Ascending aorta (tissue), 2 donors: ENCODE measurements at places on chromosomes 4 and X.

- no peaks in the 10 kb centered on the region for H3K4me1 ChIP-seq
- no peak overlapping the region for H3K27ac ChIP-seq
- H3K36me3 ChIP-seq: no peaks in the 10 kb centered on the region
Observed at GRCh38 chr4:25883565-25883964, 20.8 kb upstream of the SEL1L3 start.

DNA sequence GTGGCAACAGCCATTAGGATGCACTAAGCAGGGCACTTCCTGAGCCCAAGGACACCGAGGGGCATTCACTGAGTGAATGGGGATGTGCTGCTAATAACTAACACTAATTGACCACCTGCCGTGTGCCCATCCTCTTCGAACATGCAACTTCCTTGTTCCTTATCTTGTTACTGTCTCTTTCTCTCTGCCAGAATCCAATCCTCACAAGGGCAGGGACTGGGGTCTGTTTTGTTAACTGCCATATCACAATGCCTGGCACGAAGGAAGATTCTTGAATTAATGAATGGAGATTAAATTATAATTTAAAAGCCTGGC, 1.3 kb downstream of the ERAS start:
- no peak overlapping the region for H3K27ac ChIP-seq
- H3K4me3 ChIP-seq: no peak overlapping the region
- DNase-seq: no peak
- peaks cover 3% of the 10 kb centered on the region for H3K36me3 ChIP-seq
- H3K4me1 ChIP-seq: no peaks in the 10 kb centered on the region

DNA sequence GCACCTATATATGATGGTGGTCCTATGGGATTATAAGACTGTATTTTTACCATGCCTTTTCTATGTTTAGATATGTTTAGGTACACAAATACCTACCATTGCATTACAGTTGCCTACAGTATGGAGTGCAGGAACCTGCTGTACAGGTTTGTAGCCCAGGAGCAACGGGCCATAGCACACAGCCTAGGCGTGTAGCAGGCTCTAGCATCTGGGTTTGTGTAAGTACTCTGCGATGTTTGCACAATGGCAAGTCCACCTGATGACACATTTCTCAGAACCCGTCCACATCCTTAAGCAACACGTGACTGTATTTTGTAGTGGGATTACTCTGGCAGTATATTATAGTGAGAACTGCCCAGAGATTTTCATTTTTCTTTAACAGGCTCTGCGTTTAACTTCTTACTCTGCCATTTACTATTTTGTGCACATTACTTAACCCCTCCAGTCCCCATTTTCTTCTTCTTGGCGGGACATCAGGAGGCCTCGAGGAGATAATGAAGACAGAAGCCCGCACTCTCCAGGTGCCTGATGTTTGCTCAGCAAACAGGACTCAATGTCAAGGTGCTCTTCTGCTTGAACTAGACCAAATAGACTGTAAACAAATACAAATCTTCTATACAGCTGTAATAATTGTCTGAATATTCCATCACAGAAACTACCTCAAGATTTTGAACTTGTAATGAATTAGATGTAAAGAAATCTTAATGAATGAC, 102.0 kb upstream of the PDLIM3 start:
- H3K27ac ChIP-seq: no peak overlapping the region
- no peak for DNase-seq
- no peaks in the 10 kb centered on the region for H3K27me3 ChIP-seq
- no peaks in the 10 kb centered on the region for H3K4me1 ChIP-seq
- no peaks in the 10 kb centered on the region for H3K36me3 ChIP-seq

DNA sequence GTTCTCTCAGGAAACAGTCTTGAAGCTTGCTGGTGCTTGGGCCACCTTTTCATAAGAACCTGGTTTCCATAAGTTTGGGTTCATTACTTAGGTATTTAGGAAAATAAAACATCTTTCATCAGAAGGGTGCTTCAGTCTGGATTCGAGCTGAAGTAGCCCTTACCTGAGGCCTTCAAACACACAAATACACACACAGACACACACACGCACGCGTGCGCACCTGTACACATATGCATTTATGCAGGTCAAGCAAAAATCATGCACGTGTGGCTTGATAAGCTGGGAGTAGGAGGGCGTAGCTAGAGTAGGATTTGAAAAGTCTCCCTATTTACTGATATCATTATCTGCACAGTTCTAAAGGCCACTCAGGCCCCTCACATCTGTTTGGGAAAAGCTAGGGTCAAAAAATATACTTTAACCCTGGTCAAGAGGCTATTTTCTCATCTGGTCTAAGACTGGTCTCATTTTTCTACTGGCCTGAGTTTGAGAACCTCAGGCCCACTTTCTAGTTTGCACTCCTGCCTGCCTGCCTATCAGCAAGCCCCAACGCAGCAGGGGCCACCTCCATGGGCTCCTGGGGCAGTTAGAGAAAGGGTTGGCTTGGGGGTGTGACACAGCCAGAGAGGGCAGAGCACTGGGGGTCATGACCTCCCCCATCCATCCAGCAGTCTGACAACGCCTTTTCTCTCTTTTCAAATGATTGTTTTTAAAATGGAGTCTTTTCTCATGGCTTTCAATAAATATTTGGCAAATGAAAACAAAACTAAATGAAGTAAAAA, 64.3 kb downstream of the RASL11B start:
- H3K4me1 ChIP-seq: no peaks in the 10 kb centered on the region
- H3K36me3 ChIP-seq: no peaks in the 10 kb centered on the region
- H3K4me3 ChIP-seq: no peak overlapping the region

DNA sequence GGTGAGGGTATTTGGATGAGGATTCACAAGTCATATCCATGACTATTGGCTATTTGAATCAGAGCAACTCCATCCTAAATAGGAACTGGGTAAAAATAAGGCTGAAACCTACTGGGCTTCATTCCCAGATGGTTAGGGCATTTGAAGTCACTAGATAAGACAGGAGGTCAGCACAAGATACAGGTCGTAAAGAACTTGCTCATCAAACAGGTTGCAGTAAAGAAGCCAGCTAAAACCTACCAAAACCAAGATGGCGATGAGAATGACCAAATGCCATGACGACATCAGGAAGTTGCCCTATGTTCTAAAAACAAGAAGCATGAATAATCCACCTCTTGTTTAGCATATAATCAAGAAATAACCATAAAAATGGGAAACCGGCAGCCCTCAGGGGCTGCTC, 224.9 kb downstream of the PACRGL start:
- no peaks in the 10 kb centered on the region for H3K4me1 ChIP-seq
- no peak overlapping the region for H3K27ac ChIP-seq
- DNase-seq: no peak
- H3K27me3 ChIP-seq: no peaks in the 10 kb centered on the region
- H3K36me3 ChIP-seq: no peaks in the 10 kb centered on the region
- no peak overlapping the region for H3K4me3 ChIP-seq

DNA sequence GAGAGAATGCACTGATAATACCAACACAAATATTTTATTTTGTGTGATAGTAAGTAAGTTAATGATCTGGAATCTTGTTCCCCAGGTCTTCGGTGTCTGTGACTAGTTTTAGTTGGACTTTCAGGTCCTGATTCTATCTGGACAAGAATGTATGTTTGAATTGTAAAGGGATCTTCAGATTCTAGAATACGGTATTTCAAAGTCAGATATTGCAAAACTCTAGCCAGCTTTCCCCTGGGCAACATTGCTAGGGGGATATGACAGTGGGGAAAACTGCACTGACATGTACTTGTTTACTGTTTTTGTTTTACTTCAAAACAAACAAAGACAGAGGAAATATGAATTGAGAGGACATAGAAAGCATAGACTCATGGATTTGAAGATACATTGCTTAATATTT, 489.0 kb downstream of the FAM133A start:
- no peak overlapping the region for H3K27ac ChIP-seq
- H3K4me3 ChIP-seq: no peak overlapping the region
- no peaks in the 10 kb centered on the region for H3K4me1 ChIP-seq
- H3K27me3 ChIP-seq: no peaks in the 10 kb centered on the region
- H3K36me3 ChIP-seq: no peaks in the 10 kb centered on the region
- DNase-seq: no peak

DNA sequence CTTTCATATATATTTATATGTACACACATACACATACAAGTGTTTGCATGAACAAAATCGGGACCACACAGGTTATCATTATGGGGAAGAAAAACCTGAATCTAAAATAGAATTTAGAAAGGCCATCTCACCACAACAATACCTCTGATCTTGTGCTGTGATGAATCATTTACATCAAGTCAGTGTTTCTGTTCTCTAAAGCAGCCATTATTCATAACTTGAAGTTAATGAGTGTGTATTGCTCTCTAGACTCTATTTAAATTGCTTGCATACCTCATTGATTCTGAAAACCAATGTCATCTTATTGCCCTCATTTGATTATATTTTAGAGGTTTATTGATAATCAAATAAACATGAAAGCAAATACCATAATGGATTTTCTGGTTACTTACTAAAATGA, 71.6 kb downstream of the FAM114A1 start:
- peaks cover 54% of the 10 kb centered on the region for H3K36me3 ChIP-seq
- H3K4me3 ChIP-seq: no peak overlapping the region
- no peaks in the 10 kb centered on the region for H3K4me1 ChIP-seq
- H3K27ac ChIP-seq: no peak overlapping the region
- DNase-seq: no peak

- no peak overlapping the region for H3K27ac ChIP-seq
- no peak for DNase-seq
- H3K4me1 ChIP-seq: no peaks in the 10 kb centered on the region
- H3K27me3 ChIP-seq: no peaks in the 10 kb centered on the region
Observed at GRCh38 chr4:159677521-159677920, 574.6 kb downstream of the RAPGEF2 start.

DNA sequence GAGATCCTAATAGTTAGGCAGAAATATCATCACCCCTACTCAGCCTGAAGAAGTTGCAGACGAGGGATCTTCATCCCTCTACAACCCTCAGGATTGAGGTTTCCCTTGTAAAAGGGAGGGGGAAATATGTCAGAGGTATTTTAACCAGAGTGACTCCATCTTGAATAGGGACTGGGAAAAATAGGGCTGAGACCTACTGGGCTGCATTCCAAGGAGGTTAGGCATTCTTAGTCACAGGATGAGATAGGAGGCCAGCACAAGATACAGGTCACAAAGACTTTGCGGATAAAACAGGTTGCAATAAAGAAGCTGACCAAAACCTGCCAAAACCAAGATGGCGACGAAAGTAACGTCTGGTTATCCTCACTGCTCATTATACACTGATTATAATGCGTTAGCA, 17.5 kb downstream of the IL13RA2 start:
- H3K4me1 ChIP-seq: no peaks in the 10 kb centered on the region
- DNase-seq: no peak

DNA sequence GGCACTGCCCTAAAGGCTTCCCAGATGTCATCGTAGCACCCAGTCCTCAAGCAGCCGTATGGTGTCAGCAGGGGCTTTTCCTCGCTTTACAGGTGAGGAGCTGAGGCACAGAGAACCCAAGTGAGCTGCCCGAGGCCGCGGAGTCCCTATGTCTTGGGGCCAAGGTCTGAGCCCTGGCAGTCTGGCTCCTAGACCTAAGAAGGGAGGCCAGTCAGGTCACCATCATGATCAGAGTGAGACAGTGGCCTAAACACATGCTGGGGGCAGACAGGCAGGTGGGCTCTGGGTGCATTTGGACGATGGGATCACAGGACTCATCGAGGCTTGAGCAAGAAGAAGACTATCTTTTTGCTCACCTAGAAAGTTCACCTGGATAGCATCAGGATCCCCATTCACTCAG, 94.9 kb downstream of the WFS1 start:
- H3K27me3 ChIP-seq: no peaks in the 10 kb centered on the region
- H3K27ac ChIP-seq: no peak overlapping the region
- H3K4me1 ChIP-seq: no peaks in the 10 kb centered on the region
- no peaks in the 10 kb centered on the region for H3K36me3 ChIP-seq

DNA sequence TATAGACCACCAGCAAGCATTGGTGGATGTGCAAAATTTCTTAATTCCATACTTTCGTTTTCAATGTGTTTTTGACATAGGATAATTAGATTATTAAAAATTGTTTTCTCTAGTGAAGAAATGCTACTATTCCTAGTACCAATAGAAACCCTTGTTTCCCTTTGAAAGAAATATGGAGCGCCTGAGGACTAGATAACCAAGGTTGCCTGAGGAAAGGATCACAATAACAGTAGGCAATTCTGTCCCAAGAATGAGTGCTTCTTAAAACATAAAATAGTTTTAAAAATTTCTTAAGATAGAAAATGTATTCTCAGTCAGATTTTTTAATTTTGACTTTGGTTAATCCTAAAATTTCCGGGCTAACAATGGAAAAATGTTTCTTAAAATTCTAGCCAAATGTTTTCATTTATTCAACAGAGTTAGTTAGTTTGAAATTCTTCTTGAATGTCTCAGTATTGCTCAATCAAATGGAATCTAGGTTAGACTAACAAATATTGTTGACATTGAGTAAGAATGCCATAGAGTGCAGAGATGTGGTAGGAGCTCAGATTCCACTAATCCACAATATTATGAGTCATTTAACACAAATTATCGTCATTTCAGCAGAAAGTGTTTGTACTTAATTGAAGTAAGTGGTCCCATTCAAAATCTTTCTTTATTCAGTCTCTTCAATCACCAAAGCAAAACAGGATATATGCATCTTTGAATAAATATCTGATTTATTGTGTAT, 666.0 kb downstream of the GRID2 start:
- H3K27ac ChIP-seq: no peak overlapping the region
- no peak overlapping the region for H3K4me3 ChIP-seq
- no peaks in the 10 kb centered on the region for H3K4me1 ChIP-seq
- H3K36me3 ChIP-seq: no peaks in the 10 kb centered on the region
- no peak for DNase-seq

DNA sequence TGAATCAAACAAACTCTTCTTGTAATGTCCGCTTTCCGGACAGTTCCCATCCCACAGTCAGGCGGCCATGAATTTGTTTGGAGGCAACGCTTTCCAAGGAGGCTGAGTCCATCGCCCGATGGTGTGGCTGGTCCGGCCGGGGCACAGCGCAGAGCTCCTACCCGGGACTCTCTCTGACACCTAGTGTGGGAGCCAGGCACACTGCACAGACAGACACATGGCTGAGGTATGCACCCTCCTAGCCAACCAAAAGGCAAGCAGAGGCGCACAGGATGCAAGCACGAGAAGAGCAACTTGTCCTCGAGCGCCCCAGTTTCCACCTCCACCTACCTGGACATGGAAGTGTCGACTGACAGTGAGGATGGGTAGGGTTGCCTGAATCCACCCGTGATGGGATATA, 87.5 kb downstream of the LEF1 start:
- H3K4me3 ChIP-seq: no peak overlapping the region
- H3K27ac ChIP-seq: no peak overlapping the region
- H3K4me1 ChIP-seq: no peaks in the 10 kb centered on the region
